Thyroid gland (tissue), 4 donors: ENCODE measurements at places on chromosomes 2 and 18. TPM values are rescaled to one million over a fixed set of nuclear protein-coding genes. Genes with fewer than 3 reads are reported as not detected.

TMEM198 gene
- total RNA-seq: 10.9 TPM

GPBAR1 gene
- total RNA-seq: 1.9 TPM

STARD6 gene
- total RNA-seq: not detected

CNDP1 gene
- total RNA-seq: 0.25 TPM

RPRM gene
- total RNA-seq: not detected

TTC31 gene
- total RNA-seq: 18.9 TPM

DNA sequence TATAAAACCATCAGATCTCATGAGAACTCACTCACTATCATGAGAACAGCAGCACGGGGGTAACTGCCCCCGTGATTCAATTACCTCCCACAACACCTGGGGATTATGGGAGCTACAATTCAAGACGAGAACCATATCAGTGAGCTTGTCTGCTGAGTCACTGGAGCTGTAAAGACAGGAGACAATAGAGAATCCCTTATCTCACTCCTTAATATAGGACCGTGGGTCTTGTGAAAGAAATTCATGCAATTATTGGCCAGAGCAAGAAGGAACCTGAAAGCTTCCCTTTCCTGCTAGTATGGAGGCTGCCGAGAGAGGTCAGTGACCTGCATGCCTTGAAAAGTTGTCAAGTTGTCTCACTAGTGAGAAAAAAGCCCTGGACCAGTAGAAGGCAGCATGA is 9.5 kb upstream of the TNFAIP6 start:
- no peak for DNase-seq

DNA sequence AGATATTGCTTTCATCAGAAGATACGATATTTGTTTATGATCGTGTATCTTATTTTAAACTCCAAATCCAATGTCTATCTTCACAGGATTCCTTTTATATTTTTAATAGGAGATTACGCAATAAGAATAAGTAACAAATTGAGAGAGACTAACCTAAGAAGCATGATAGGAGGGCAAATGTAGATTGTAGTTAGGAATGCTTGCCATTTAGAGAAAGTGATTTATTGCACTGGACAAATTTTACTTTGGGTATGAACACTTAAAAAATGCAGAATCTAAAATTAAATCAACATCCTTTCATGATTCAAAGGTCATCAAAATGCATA is 563.4 kb upstream of the POU3F3 start:
- no peak for DNase-seq

GRCh38 chr2:204665207-204665606 is 119.9 kb downstream of the PARD3B start:
- DNase-seq: no peak

- no peak for DNase-seq
These were observed 46.1 kb downstream of the SERTAD2 start for GRCh38 chr2:64607381-64608304.

DNA sequence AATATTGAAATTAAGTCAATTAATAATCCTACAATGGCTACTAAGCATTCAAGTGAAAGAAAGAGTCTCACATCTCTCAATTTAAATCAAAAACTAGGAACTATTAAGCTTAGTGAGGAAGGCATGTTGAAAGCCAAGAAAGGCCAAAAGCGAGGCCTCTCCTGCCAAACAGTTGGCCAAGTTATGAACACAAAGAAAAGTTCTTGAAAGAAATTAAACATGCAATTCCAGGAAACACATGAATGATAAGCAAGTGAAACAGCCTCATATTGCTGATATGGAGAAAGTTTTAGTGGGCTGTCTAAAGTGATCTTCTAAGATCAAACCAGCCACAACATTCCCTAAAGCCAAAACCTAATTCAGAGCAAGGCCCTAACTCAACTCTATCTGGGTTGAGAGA is 11.8 kb downstream of the RDH14 start:
- no peak for DNase-seq

DNA sequence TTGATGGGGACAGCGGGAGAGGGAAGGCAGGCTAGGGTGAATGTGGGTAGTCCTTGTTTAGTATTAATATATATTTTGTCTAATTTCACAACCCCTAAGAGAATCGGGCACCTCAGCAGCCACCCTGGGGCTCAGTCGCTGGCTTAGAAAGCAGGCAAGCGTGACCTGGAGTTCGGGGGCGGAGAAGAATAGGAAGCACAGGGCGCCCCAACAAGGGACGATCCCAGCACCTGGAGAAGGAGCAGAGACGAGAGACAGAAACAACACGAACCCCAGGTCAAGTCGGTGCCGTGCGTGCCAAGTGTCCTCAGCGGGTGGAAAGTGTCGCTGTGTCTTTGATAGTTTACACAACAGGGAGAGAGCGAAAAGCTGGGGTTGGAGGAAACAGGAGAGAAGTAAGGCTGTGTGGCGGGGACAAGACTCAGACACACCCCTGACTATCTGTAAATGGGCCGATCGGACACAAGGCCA is 95.4 kb downstream of the NFATC1 start:
- DNase-seq: no peak

GRCh38 chr2:181070119-181070835 is 89.9 kb downstream of the UBE2E3 start:
- DNase-seq: no peak
